ENCODE measurements at places on chromosomes 2 and 18.

- DNase-seq = no peak
Observed at GRCh38 chr2:104793966-104794365, 59.9 kb upstream of the POU3F3 start.

GRCh38 chr18:27415495-27415894, 230.4 kb upstream of the CHST9 start:
- DNase-seq = no peak

- DNase-seq = no peak
Observed at GRCh38 chr18:27491772-27492171, 306.7 kb upstream of the CHST9 start.

DNA sequence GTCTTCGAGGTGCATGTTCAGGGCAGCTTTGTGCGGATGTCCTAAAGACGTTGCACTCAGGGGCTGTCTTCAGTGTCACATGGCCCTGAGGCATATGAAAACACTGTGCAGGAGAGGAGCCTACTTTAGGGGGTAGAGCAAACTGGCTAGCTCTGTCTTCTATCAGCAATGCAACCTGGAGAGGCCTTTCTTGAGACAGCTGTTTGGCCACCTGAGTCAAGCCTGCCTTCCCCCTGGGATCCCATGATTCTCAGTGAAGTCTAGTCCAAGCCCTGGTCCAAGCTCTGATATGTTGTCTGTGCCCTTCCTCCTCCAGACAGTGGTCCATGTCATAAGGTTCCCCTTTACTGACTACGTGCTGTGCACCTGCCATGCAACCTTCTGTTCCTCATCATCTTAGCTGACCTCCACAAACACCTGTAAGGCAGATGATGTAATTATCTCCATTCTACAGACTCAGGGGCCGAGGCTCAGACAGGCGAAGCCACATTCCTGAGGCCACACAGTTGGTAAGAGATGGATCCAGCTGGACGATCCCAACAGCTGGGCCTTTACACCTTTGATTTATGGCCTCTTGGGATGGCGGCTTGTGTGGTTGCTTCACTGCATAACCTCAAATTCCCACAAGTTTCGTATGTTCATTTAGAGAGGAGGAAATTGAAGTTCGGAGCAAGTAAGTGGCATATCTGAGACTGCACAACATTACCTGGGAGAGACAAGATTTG, 109.9 kb downstream of the COPS8 start:
- no peak for DNase-seq

DNA sequence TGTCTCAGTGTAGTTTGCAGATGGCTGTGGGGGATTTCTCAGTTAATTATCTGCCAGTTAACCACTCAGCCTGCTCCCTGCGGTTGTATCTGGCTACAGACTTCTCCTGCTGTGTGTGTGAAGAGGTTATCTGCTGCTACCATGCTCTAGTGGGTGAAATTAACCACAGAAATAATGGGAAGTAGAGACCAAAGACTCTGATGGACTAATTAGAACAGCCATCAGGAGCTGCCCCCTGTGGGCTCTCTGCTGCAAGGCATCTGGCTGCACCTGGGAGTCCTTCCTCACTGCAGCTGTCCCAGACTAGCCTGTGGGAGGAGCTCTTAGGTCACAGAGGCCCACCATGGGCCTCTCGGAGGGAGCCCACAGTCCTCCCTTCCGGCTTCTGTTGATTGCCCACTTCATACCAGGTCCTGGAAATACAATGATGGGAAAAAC, 66.6 kb downstream of the CTIF start:
- DNase-seq = no peak

GRCh38 chr2:106065268-106065982, 128.7 kb downstream of the UXS1 start:
- DNase-seq = no peak

DNA sequence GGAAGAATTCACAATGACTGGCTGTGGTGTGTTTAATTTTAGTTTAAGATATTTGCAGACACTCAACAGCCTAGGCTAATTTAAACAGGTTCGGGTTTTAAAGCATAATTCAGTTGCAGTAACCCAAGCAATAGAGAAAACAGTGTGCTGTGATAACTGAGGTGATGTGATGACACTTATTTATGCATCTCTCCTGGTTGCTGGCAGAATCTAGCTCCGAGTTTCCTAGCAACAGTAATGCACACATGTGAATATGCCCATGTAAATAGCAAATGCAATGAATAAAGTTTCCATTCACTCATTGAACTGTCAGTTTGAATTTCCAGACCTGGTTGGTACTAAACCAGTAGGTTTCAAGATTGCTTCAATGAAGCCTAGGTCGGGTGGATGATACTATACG, 426.5 kb downstream of the TMX3 start:
- DNase-seq = no peak

DNA sequence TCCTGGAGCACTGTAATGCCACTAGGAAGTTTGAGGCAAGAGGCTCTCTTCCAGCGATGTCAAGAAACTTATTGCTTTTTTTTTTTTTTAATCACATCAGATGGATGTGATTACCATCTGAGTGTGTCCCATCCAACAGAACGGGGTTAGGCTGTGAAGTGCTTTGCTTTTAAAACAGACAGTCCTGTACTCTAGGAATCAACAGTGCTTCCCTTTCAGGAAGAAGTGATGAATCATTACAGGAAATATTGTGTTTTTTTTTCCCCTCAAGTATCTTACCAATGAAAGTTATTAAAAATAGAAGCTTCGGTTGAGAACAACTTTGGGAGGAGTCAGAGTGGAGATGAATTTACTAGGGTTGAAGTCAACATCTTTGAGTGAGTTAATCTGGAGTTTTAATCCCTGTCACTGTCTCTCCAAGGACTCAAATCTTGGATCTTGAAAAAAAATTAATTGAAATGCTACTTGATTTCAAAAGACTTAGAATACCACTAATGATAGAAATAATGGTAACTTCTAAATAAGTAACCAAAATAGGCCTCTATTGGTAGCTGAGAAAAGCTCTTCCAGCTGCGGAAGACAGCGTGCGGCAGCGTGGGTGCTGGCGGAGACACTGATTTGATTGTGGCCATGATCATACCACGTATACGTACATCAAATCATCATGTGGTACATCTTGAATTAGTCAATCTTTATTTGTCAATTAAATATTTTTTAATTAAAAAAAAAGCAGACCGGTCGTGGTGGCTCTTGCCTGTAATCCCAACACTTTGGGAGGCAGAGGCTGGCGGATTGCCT, 45.5 kb downstream of the GATA6 start:
- DNase-seq = no peak

GRCh38 chr2:26395394-26395793, 6.3 kb upstream of the DRC1 start:
- DNase-seq = no peak

- no peak for DNase-seq
Observed at GRCh38 chr2:235521844-235522243, 28.0 kb downstream of the AGAP1 start.

DNA sequence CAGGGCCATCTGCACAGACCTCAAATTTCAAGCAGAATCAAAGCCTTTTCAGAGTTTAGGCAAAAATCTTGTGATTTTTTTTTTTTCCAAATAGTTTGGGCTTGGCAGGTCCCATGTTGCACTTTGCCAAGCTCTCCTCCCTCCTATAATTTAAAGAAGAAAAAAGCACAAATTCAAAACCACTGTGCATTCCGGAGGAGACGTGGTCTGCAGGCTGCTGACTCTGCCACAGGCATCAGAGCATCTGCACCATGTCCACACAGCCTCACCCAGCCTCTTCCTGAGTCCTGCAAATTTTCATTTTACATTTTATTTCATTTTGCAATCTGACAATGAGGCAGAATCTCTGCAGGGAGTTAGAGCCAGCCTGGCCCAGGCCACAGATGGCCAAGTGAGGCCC, 15.7 kb upstream of the GPC1 start:
- no peak for DNase-seq

- no peak for DNase-seq
Observed at GRCh38 chr2:60679036-60679780, 76.9 kb upstream of the PAPOLG start.

GRCh38 chr2:157192445-157193423, 64.8 kb upstream of the GALNT5 start:
- no peak for DNase-seq

GRCh38 chr2:182283512-182283911, 143.3 kb downstream of the PDE1A start:
- DNase-seq = no peak

DNA sequence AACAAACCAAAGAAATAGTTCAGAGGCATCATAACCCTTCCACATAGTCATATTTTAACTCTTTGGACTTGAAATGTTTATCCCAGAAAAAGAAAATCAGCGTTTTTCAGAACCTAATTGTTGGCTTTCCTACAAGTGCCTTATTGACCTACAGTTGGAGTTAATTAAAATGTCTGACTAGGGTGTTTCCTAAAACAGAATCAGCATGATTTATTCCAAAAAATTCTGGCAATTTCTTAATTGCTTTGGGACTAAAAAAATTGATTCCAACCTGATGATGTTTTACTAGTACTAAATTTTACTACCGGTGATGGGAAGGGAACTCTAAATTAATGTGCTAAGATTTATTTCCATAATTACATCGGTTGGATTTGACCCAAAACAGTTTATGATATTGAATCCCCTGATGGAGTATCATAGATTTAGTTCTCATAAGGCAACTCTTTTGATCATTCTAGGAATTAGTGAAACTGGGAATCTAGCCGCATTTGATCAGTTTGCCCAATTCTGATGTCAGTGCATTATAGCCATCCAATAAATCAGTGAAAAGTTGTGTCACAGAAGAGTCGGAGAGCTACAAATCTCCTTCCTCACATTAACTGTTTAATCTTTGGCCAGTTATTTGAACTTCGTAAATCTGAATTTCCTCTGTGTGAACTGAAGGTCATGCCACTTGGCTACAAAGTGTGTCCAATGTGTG, 134.3 kb upstream of the DSEL start:
- no peak for DNase-seq

DNA sequence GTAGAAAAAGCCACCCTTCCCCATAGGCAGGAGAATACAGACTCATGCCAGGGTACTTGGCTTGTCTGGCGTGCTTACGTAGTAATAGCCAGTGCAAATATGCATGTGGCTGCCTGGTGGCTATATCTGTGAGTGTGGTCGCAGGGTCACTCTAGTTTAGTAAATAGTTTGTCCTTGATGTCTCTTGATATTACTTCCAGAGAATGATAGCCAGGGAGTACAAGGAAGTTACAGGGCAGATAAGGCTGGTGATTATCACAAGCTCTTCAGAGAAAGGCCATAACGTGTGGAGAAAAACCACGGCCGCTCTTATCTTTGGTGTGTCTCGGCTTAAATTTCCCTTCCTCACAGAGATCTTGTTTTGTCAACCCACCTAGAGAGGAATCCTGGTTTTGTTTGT, 54.3 kb upstream of the SLC39A10 start:
- DNase-seq = no peak

DNA sequence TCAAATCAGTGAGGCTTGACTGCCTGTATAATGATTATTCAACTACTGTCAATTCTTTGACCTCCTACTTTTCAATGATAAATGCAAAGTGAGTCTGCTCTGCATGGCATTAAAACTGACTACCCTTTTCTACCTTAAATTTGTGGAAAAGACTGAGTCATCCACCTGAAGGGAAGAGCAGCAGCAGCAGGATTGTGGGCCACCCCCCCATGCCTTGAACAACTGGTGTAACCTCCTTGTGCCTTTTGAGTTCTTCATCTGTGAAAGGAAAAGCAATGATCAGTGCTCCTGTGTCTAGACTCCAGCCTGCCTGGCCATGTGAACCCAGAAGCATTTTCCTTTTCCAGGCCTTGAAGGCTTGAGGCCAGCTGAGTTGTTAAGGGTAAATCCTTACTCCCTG, 102.9 kb downstream of the OSR1 start:
- no peak for DNase-seq

- no peak for DNase-seq
Observed at GRCh38 chr2:44997963-44998362, 11.3 kb downstream of the SIX2 start.

DNA sequence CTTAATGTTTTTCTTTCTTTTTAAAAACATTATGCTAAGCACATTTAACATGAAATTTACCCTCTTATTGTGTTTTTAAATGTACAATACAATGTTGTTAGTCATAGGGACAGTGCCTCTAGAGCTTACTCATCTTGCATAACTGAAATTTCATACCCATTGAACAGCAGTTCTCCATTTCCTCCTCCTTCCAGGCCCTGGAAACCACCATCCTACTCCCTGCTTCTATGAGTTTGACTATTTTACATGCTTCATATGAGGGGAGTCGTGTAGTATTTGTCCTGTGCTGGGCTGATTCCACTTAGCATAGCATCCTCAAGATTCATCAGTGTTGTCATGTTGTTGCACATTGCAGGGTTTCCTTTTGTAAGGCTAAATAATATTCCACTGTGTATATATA, 92.6 kb downstream of the SPATS2L start:
- DNase-seq = no peak

GRCh38 chr18:23945416-23946079, 69.0 kb upstream of the TTC39C start:
- DNase-seq = no peak
